ENCODE measurements at places on chromosomes 5 and 9. TPM values are rescaled to one million over a fixed set of nuclear protein-coding genes. Genes with fewer than 3 reads are reported as not detected.

DIRAS2 gene
- polyA plus RNA-seq = 0.12 TPM

PCDHB8 gene
- polyA plus RNA-seq = not detected

FOXE1 gene
- polyA plus RNA-seq = not detected

DNA sequence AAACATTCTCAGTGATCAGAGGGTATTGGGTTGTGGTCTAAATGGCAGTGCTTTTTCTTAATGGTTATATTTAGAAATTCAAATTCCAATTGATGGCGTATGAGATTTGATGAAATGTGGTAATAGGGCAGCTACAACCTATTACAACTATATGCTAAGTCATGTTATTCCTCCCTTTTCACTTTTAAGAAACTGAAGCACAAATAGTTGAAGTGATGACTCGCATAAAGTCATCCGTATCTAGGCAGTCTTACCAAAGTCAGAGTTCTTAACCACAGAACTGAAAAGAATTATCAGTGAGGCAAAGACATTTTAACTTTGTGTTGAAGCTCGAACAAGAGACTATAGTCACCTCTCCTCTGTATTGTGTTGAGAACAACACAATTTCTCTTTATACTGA, 28.2 kb downstream of the C9orf152 start:
- H3K4me3 ChIP-seq = no peak overlapping the region
- H3K36me3 ChIP-seq = no peaks in the 10 kb centered on the region
- no peak overlapping the region for H3K27ac ChIP-seq
- no peak for DNase-seq

GRCh38 chr9:21267485-21268346, 27.9 kb upstream of the IFNA14 start:
- H3K27me3 ChIP-seq = no peaks in the 10 kb centered on the region
- no peak for DNase-seq
- no peak overlapping the region for H3K27ac ChIP-seq

Data from sigmoid colon (tissue), 7 donors.